CD4-positive, alpha-beta memory T cell (primary cell): ENCODE measurements at places on chromosomes 7 and 10. TPM values are rescaled to one million over a fixed set of nuclear protein-coding genes. Genes with fewer than 3 reads are reported as not detected.

DNA sequence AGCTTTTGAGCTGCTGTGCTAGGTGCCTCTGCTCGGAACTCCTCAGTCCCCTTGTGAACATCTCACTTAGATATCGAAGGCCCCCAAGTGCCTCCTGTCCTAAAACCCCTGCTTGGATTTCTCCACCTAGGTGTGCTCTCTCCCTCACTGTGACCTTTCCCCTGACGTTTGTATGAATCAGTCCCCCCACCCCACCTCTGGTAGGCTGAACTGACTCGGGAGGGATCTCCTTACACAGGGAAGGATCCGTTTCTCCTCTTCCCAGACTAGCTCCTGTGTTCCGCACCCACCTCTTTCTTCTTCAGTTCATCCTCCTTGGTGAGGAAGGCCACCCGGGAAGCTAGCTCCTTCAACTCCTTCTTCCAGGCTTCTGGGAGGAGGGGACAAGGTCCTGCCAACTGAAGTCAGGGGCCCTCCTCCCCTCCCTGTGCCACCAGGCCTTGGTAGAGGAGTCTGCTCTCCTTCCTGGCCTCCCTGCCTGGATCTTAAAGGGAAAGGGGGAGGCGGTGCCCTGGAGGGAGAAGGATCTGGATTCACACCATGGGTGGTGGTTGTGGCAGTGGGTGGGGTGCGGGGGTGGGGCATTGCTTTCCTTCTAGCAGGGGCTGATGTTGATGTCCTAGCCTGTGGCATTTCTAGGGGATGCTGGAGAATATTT, 6.8 kb downstream of the TBATA start:
- DNase-seq = no peak

DNA sequence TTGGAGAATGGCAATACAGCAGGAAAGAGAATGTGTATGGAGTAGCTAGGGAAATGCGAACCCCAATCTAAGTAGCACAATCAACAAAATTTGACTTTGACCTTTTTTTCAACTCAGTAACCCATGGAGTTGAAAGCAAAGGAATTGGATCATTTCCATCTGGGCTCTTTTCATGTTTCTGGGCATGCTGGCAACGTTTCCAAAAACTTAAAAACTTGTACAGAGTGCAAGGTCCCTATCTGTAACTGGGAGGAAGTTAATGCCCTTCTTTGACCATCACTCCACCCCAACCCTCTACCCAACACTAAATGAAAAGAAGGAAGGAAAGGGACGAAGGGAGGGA, 1.3 kb upstream of the HIBADH start:
- DNase-seq = no peak

TAF6 gene
- 61.6 TPM for total RNA-seq

TPST1 gene
- total RNA-seq = 0.91 TPM

PILRA gene
- 5.7 TPM for total RNA-seq

STX1A gene
- total RNA-seq = 8.3 TPM

ADCY1 gene
- total RNA-seq = not detected
